NCI-H2171 treated with DMSO at 0.1 percent for 48 hours (cell line): ENCODE measurements at places on chromosomes 12 and 14.

DNA sequence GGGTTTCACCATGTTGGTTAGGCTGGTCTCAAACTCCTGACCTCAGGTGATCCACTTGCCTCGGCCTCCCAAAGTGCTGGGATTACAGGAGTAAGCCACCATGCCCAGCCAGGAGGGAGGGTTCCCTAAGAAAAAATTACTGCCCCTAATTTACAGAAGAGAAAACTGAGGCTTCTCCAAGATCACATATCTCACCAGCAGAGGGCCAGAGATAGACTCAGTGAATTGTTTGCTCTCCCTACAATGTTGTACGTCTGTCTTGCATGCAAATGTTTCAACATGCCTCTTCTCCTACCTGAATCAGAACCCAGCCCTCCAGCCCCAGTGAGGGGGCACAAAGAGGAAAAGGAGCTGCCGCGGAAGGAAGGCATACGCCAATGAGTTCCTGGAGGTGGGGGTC is 48.3 kb upstream of the TMEM263 start:
- DNase-seq, result no peak

DNA sequence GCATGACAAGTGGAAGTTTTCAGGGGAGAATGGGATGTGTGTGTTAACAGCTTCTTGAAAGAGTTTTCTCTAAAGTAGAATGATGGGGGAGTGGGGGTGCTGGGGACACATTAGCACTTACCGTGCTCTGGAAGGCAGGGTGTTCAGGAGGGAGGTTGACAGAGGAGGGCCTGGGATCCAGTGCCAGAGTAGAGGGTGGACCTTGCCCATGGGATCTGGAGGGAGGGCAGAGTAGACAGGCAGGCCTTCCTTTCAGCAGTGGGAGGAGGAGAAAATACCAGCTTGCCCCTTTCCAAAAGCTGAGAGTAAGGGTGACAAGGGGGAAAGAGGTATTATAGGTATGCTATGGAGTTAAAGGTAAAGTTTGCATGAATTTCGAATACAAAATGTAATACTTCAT is 40.1 kb downstream of the TRAF3 start:
- DNase-seq, result no peak

- DNase-seq, result no peak
Observed at GRCh38 chr12:14601692-14602478, 34.2 kb upstream of the PLBD1 start.

DNA sequence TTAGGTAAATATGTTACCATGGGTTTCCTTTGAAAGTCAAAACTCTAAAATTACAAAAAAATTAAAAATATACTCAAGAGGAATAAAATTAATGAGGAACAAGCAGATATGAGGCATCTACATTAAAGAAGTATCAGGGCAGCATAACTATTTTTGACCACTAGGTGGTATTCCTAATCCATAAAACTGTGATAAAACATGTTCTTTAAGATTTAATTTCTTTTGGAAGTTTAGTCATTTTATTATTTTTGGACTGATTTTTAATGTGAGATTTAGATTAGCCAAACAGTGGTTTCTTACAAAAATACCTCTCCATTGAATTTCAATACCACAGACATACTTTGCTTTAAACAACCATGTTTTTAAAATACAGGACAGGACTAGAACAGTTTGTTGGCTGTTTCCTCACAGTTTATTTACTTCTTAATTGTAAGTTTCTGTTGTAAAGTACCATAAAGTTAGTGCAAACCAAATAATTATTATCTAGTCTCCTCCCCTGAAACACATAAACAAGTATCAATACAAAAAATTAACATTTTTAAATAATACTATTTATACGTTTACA is 49.8 kb downstream of the NTS start:
- DNase-seq, result no peak

- DNase-seq, result no peak
Observed at GRCh38 chr12:13033476-13033875, 10.7 kb upstream of the FAM234B start.

DNA sequence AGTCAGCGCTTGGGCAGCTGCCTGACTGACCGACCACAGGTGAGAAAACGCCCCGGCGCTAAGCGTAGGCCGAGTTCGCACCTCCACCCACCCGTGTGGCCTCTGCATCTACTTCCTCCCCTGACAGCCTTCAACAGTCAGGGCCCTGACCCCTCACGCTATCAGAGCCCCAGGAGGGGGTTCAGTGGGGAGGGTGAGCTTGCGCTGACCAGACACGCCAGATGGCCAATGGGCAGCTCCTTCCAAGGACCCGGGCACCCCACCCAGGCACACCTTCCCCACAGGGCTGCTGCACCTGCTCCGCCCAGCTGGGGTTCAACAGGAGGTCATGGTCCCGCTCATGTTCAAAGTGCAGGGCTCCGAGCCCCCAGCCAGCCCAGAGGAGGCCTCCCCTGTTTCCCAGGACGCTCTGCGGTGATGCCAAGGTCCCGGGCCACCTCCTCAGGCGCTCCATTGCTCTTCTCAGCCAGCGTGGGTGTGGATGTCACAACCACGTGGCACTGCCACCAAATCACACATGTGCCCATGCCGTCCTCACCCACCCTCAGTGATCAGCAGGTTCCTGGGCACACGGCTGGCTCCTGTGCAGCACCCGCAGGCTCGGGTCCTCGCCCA is 48.7 kb upstream of the BCL11B start:
- DNase-seq, result no peak

GRCh38 chr12:110694330-110694901 is 5.5 kb upstream of the HVCN1 start:
- no peak for DNase-seq

DNA sequence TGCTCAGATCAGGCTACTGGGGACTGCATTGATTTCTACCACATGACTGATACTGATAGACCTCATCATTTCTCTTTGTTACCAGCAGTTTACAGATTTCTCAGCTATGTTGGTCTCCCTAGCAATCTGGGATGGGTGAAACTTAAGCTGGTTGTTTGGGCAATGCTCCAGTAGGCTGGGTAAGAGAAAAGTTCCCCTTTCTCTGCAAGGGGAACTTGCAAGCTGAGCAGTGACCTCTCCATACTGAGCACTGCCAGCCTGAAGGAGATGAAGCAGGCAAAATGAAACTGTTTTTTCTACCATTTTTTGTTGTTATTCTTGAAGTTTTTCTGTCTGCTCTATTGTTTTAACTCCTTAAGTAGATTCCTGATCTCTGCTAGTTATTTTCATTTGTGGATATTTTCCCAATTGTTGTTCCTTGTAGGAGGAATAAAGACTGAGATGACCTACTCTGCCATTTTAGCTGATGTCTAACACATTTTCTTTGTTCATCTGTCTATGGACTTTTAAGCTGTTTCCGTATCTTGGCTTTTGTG is 1.3 kb upstream of the OR4M1 start:
- no peak for DNase-seq

GRCh38 chr12:125549836-125550235 is 484.6 kb downstream of the AACS start:
- no peak for DNase-seq

DNA sequence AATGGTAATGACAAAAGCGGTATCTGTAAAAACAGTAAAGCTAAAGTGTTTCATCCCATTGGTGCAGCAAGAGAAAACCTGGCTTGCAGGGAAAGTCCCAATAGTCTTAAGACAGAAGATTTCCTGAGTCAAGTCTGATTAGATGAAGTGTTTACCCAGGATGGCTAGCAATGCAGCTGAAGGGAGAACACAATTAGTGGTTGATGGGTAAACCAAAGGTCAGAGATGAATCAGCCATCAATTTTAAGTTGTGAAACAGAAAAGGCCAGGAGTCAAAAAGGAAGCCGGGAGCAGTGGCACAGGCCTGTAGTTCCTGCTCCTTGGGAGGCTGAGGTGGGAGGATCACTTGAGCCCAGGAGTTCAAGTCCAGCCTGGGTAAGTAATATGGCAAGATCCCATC is 52.6 kb downstream of the SEC23A start:
- DNase-seq, result no peak

GRCh38 chr12:20445687-20446086 is 77.3 kb downstream of the PDE3A start:
- no peak for DNase-seq

DNA sequence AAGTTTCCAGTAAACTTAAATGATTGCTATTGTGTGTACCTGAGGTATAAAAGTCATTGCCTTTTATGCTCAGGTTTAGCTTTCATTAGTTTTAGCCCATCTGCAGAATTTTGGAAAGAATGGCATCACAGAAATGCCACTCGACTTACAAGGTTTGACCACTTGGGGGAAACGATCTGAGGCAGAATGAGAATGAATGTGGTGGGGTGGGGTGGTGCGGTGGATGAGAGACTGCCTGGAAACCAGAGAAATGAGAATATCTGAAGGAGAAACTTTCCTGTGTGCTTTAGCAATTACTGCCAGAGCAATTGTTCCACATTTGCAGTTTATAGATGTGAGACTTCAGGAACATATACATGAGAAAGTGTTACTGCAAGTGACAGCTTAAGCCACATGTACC is 225.4 kb upstream of the PDE3A start:
- no peak for DNase-seq

- no peak for DNase-seq
Observed at GRCh38 chr12:121167232-121167820, 34.6 kb downstream of the P2RX7 start.

GRCh38 chr12:76556368-76556767 is 3.2 kb downstream of the OSBPL8 start:
- no peak for DNase-seq

DNA sequence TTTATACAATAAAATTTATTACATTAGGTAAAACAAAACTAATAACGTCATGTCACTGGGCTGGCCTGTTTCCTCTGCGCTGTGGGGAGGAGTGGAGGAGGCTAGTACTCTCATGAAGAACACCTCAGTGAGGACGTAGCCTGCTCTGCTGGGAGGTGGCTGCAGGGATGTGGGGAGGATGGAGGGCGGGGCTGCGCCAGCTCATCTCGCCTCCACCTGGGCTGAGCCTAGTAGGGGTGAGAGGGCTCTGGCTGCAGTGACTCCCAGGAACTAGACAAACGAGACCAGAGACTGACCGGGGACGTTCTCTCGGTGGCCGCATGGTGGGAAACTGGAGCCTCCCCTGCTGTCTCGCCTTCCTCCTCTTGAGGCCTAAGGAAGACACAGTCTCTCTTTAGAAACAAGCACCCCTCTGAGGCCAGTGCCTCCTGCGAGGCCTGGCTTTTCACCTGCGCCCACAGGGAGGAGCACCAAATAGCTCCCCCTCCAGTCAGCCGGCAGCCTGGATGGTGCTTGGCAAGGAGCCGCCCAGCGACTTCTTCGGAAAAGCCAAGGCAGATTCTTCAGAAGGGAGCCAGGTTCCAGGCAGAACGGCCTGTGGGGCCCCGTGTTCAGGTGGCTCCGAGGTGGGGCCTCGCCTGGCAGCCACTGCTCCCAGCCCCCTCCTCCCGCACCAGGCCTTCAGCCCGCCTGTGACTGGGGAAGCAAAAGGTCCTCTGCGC is 62.4 kb downstream of the PLEKHG3 start:
- no peak for DNase-seq

GRCh38 chr14:101561897-101562490 is 699 bp downstream of the DIO3 start:
- no peak for DNase-seq

GRCh38 chr14:23093991-23094665 is 808 bp downstream of the ACIN1 start:
- no peak for DNase-seq

DNA sequence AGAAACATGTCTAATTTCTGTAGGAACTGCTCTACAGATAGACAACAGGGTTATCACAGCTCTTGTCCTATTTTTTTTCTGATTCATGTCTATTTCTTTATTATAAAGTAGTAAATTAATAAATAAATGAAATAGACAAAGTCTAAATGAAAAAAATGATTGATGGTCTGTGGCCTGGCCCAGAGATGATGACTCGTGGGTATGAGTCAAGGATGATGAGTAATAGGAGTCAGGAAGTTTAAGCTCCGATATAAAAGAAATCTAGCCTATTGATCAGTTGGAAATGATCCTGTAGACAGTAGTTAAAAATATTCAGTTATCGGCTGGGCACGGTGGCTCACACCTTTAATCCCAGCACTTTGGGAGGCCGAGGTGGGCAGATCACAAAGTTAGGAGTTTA is 90.6 kb upstream of the RTL1 start:
- no peak for DNase-seq

- no peak for DNase-seq
Observed at GRCh38 chr14:58746261-58746660, 108.5 kb downstream of the DACT1 start.

GRCh38 chr12:124036657-124037109 is 63.7 kb downstream of the ZNF664 start:
- peak; percentile 68 for DNase-seq

DNA sequence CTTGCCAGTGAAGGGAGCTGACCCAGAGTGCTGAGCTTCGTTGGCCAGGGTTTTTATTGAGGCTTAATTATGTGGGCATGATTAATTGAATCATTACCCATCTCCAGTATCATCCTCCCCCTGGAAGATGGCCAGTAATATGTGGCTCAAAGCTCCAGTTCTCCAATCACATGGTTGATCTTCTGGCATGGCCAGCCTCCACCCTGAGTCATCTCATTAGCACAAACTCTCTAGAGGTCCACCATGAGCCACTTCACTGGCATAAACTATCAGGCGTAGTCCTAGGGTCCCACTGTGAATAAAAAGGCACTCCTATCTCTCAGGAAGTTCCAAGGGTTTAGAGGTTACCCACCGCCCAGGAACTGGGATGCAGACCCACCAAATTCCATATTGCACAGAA is 135.0 kb downstream of the ANO6 start:
- DNase-seq, result no peak

DNA sequence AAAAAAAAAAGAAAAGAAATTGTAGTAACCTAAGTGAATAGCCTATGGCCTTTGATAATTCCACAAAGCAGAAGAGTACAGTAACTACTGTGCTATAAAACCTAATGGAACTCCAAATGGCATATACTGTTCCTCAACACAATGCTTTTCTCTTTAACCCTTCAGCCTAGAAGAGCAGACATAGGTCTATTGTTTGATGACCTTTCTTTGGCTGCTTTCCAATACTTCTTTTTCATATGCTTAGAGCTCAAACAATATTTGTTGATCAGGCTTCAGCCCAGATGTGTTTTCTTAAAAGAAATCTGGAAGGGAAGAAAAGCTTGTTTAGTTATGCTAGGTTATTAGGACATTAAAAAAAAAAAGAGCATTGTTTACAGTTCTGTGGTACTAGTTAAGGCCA is 116.4 kb downstream of the NTN4 start:
- DNase-seq, result peak; percentile 87

- DNase-seq, result peak; percentile 87
Observed at GRCh38 chr12:70196811-70197281, 46.4 kb upstream of the CNOT2 start.

GRCh38 chr12:100793182-100793581 is 1.4 kb upstream of the ANO4 start:
- no peak for DNase-seq

- DNase-seq, result no peak
Observed at GRCh38 chr12:133264173-133264572, 28.5 kb upstream of the ANHX start.
